Activated T-helper 1 cell treated with Interleukin-2 at 50 U/mL for 16 hours (primary cell): ENCODE measurements at places on chromosomes 5 and 9.

DNA sequence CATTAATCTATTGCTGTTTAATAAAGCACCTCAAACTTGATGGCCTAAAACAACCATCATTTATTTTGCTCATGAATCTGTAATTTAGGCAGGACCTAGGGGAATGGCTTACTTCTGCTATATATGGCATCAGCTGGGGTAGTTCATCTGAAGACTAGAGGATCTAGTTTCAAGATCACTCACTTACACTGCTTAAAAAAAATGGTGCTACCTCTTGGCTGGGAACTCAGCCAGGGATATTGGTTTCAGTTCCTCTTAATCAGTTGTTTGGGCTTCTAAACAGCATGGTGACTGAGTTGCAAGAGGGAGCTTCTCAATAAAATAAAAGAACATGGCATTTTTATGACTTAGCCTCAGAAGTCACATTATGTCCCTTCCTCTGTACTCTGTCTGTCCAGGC lies 142.0 kb downstream of the FAM114A2 start:
- DNase-seq: no peak

DNA sequence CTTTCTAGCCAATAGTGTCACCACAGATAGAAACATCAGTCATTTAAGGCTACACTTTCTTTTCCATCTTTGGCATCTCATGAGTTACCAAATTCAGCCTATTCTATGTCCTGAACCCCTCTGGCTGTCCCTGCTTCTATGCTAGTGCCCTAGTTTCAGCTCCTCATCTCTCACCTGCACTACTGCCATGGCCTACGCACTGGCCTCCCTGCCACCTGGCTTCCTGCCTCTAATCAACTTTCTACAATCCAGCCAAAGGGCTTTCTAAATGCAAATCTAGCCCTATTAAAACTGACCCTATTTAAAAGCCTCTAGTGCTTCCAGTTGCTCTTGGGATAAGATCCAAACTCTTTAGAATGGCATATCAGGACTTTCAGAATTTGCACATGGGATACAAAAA lies 482.9 kb downstream of the TMEM38B start:
- DNase-seq: no peak

DNA sequence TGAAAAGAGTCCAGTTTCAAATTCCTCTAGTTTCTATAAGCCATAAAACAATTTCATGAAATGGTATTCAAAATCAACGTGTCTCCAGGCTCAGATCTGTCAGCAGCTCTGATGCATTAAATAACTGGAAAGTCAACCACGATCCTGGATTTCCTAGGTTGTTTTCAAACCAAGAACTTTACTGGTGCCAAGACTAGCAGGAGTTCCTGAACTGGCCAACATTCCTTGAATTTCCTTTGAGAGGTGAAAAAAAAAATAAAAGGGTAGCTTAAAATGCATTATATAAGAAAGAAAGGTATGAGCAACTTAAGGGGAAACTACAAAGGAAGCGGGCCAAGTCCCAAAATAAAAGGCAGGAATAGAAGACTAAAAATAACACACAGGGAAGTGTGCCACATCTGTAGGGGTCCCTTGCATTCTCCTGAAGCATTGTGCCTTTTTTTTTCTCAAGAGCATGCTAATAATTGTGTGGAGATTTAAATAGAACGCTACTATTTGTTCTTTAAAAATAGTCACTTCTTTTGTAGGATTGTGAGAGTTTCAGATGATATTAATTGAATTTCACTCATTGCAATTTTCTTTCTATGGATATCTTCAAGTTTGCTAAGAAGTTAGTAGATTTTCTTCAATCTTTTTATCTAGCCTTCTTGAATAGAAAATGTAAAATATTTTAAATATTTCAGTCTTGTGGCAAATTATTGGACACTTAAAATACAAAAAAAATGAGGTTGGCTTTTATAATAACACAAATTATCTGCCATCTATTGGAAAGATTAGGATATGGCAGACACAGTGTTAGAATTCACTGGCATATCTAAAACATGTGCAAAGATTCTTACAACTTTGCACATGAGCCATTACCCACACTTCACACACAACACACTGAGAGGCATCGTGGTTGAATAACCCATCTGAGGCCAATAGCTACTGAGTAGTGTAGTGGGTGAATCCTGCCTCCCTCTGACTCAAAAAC lies 15.3 kb downstream of the ESM1 start:
- DNase-seq: no peak

GRCh38 chr5:175749591-175749990 lies 91.7 kb downstream of the HRH2 start:
- no peak for DNase-seq

DNA sequence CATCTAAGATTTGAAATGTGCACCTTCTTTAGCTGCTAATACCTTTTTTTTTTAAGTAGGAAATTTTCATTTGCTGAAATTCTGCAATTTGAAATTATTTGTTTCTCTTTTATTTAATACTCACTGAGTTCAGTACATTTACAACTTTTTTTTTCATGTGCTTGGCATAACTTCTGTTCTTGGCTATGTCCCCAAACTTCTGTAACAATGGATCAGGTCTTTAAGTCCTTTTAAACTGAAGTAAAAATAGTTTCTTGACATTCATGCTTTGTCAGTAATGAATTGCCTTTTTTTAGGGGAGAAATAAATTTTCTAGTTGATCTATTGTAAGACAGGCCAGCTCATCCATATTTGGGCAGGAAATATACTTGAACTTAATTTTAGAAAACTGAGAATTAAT lies 41.5 kb downstream of the EDIL3 start:
- DNase-seq: no peak

GRCh38 chr5:80917631-80918030 lies 42.5 kb upstream of the RASGRF2 start:
- DNase-seq: no peak

DNA sequence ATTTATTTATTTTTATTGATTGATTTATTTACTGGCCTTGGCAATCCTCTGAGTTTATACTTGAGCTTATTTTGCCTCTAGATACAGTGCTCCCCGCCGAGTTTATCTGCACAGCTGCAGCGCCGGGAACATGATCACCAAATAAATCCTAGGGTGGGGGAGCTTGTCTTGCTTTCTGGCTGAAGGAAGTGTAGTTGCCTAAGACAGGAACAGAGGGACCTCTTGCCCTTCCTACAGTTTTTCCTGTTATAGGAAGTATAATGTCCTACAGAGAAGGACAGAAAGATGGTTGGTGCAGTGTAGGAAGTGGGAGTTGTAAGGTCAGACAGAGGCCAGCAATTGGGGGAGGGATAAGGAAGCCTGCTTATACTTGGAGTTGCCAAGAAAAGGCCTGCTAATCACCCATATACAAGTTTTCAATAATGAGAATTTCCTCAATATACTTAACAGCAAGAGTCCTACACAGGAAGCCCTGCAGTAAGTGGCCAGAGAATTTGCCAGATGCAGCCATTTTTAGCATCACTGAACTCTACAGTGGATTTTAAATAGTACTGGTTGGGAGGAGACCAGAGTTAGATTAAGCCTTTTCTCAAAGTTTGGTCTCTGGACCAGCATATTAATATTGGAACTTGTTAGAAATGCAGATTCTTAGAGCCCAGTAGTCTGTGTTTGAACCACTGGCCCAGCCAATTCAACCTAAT lies 7.7 kb downstream of the AOPEP start:
- DNase-seq: no peak

DNA sequence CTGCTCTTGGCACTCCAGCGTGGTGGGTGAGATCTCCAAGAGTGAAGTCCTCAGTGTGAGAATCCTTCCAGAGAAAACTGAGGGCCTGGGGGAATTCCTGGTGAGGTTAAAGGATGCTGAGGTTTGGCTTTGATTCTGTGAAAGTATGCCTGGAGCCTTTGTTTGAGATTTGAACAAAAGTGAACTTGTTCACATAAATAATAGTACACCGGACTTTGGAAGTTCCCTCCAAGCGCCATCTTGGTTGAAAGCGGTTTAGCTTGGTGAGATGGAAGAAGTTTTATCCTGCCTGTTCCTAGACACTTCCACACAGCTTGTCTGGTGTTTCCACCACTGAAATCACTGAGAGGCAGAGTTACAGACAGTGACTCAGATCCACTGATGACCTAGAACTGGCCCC lies 286.4 kb downstream of the NTRK2 start:
- DNase-seq: no peak

DNA sequence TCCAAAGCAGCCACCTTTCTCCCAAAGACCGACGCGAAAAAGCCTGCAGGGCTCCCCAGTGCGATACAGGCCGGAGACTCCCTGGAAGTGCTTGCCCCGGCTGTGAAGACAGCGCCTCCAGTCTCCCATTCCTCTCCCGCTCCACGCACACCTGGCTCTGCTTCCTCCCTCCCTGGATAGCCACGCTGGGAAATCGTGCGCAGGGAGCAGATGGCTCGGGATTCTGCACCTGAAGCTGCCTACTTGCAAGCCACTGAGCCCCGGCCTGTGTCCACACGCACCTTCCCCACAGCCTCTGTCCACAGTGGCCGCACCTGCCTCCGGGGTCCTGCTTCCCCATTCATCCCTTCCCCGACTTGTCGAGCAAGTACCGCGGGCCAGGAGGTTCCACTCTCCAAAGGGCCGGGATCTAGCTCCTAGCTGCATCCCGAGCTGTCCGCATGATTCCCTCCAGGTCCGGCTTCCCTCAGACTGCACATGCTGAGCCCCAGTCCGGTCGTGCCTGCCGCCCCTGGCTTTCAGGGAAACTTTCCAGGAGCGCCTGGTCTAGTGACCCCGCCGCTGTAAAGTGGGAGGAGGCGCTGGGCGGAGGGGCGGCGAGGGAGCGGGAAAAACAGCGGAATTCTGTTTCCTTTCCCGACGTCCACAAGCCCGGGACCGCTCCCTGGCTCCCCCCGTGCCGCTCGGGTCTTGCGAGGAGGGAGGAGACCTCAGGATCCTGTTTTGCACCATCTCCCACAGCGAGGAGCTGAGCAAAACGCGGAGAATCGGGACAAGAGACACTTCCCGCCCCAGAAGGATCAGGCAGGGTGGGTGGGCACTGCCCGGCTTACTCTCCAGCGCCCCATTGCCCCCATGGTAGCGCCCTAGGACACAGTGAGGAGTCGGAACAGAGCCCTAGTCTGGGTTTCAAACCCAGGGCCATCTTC lies 2.0 kb downstream of the SEMA6A start:
- DNase-seq: no peak

GRCh38 chr9:26650325-26650724 lies 242.3 kb downstream of the CAAP1 start:
- no peak for DNase-seq

DNA sequence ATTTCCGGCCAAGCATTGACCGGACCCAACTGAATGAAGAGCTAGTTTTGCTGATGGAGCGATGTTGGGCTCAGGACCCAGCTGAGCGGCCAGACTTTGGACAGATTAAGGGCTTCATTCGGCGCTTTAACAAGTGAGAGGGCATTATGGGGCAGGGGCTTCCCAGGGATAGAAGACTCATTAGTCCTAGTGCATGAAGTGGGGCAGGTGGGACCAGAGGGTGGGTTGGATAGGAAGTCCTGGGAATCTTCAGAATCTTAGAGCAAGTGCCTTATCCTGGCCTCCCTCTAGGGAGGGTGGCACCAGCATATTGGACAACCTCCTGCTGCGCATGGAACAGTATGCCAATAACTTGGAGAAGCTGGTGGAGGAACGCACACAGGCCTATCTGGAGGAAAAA lies 6.0 kb downstream of the SPAG8 start:
- no peak for DNase-seq

- no peak for DNase-seq
These were observed 51.4 kb downstream of the EXD3 start for GRCh38 chr9:137371521-137371941.

GRCh38 chr9:129340427-129341170 lies 162.5 kb upstream of the IER5L start:
- DNase-seq: no peak

DNA sequence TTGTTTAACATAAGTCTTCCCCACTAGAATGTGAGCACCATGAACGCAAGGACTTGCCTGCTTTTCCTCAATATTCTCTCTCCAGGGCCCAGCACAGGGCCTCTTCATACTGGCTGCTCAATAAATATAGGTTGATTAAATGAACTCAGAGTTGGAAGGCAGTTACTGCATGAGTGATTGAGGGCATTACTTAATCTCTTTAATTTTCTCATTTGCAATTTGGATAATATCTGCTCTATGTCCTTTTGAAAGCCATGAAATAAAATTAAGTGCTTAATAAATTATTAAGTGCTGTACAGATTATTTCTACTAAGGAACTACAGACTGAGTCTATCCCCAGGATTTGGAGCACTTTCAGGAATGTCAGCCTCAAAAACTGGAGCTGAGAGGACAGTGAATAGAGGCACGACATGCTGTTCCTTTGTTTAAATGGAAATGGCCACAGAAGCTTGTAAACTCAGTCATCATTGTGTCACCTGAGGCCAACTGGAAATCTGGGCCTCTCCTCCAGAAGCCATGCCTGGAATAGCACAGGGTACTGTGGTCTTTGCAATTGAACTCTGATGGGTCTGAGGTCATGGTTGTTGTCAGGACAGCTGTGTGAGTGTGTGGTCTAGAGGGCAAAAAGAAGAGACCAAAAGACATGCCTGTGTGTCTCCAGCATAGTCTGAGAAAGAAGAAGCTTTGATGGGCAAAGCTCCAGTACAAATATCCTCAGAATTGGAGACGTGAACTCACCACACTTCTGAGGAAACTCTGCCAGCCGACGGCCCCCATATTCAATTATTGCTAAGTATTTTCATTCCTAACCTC lies 86.1 kb downstream of the SH3TC2 start:
- no peak for DNase-seq

- no peak for DNase-seq
These were observed 34.0 kb upstream of the HOMER1 start for GRCh38 chr5:79547982-79548381.

DNA sequence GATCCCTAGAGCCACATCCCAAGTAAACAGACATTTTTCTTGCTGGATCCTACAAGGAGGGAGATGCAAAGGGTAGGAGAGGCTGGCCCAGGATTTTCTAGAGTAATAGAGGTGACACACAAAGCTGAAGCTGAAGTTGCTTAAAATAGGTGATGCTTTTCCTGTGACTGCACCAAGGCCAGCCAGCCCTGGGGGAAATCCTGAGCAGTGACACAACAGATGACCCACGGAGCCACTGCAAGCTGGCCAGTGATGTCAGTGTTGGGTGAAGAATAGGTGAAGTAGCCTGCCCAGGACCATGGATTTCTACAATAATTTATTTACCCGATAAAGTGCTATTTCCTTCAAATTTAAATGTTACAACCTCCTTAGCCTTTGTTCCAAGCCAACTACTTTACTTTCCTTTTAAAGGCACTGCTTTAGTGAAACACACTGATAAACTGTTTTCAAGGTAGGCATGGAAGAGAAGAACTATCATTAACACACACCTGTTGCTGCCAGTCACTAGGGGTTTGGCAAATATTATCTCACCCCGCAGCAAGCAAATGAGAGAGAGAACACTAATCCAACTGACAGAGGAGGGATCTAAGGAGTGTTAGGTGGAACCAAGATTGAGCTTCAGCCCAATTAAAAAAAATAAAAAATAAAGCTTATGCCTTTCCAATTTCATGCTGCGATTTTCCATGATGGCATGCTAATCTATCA lies 123.5 kb downstream of the CTNND2 start:
- DNase-seq: no peak

- no peak for DNase-seq
These were observed 96.9 kb downstream of the OLFM1 start for GRCh38 chr9:135184181-135185053.

- no peak for DNase-seq
These were observed 59.8 kb downstream of the KCNT1 start for GRCh38 chr9:135761845-135762168.
